Activated CD8-positive, alpha-beta memory T cell treated with anti-CD3 and anti-CD28 coated beads, Interleukin-2, amount 50 U/mL, for 4 hours (primary cell): ENCODE measurements at places on chromosomes 7 and 10.

- no peak for DNase-seq
Observed at GRCh38 chr10:36534471-36535002, 590.9 kb upstream of the ANKRD30A start.

GRCh38 chr7:38756521-38756920 is 125.3 kb upstream of the AMPH start:
- DNase-seq = no peak

DNA sequence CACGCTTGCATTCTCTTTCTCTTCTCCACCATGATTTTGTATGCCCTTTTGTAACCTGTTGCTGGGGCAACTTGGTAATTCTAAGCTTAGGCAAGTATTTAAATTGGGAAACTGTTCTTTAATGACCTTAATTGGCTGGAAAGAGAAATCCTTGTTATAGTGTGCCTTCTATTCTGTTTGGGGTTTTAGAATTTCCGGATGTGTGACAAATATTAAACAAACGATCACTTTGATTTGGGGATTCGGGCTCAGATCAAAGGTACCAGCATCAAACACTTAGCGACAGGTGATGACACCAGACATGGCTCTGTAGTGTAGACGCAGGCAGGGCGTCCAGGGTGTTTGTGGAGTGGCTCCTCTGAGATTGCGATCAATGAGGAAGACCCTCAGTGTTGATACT is 55.0 kb downstream of the RAB11FIP2 start:
- DNase-seq = no peak

DNA sequence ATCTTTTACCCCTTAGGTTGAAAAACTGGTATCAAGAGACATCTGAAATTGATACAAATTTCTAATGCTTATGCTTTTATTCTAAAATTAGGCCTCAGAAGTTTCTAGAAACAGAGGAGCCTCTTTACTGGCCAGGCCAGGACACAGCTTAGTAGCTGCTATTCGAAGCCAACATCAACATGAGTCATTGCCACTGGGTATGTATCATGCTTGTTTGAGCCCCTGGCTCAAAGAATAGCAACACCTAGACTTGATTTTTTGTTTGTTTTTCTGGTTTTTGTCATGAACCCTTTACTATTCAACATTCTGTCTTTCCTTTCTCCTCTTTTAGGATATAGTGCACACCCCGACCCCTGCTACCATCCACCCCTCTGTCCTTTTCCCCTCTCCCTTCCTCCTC is 90.9 kb upstream of the STK17A start:
- no peak for DNase-seq

DNA sequence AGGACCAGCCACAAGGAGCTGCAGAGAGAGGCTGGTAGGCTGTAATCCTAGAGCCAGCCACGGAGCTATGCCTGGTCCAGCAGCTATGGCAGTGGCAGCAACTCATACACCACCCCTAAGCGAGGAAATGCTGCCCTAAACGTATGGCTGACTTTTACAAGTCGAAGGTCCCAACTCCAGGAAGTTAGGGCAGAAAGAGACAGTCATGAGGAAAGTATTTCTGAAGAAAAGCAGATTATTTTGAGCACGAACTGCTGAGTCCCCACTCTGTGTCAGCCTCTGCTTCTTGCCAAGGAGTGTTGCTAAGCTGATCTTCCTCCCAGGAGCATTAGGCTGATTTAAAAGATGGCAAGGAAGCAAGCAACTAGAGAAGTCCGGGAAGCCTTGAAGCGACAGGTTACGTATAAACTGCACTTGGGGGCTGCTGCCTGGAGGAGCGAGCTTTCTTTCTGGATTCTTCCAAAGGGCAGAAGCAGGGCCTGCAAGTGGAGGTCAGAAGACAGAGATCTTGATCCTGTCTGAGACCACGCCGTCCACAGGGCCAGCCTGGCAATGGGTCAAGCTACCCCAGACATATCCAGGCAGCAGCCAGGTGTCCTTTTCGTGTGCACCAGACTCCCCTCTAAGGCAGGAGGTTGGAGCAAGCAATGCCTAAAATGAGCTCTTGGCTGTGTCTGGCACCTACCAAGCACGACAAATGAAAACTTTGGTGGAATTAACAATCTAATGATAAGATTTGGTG is 39.4 kb downstream of the PLXNA4 start:
- DNase-seq = no peak

DNA sequence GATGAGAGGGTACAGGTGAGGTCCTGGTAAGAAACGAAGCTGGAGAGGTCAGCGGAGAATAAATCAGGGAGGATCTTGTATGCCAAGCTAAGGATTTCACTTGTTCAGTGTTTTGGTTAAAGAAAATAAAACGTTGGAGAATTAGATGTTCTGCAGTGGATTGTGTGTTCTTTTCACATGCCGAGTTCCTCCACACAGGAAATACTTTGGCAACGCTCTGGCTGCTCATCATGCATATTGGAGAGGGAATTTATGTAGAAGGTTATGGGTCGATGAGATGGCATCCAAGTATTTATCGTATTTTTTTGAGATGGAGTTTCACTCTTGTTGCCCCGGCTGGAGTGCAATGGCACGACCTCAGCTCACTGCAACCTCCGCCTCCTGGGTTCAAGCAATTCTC is 11.0 kb downstream of the RPS24 start:
- DNase-seq = no peak

DNA sequence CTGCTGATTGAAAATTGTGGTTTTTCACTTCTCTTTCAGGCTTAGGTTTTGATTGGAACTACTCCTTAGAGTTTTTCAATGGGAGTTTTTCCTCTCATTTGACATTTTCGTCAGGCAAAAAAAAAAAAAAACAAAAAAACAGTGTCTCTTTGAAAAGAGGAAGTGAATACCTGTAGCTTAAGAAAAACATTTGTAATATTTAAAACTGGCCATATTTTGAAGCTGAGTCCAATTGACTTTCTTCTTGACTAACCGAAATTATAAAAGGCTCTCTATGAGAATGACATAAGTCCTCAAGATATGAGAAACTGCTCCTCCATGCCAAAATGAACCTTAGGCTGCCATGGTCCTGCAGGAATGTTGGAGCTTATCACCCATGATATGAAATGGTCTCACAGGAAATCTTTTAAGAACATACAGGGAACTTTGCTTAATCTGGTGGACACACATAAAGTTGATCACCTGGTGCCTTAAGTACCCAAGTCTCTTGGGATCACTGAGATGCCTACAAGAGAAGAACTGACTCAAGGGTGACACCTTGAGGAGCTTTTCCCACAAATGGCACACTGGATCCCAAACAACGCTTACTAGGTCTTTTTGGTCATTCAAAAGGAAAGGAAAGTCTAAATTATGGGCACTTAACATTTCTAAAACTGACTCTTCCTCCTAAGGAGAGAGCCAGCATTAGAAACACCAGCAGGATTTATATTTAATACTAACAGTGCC is 263.4 kb downstream of the CDC14C start:
- DNase-seq = no peak

DNA sequence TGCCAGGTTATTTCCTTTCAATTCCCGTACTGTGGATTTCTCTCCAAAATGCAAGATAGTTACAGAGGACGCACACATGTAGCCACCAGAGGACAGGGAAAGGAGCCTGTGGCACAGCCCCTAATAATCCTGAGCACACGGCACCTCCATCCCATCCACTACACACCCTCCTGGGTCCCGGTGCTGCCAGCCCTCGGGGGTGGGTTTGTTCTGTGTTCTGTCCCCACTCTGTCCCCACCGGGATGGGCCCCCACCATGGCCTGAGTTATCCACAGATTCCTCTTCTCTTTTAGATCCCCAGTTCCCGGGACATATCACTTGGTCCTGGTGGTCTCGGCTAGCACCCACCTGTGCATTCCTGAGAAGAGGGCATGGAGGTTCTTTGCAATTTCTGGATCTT is 196.9 kb upstream of the PPP2R2D start:
- no peak for DNase-seq

DNA sequence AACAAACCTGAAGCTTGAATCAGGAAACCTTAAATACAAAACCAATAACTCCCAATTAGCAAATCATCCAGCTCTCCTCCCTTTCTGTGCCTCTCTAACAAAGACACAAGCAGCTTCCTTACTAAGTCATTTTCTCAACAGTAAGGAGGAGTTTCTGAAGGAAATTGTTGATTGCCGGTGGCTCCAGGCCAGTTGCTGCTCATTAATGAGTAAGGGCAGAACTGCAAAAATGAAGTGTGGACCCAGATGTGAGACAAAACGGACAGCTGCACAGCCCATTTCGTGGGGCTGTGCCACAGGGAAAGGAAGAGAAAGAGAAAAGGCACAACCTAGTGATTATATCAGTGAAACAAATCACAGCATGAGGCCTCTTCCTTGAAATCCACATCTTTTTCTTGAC is 42.8 kb upstream of the RHOBTB1 start:
- DNase-seq = no peak

GRCh38 chr10:78634835-78635234 is 433.9 kb upstream of the ZMIZ1 start:
- DNase-seq = no peak

- DNase-seq = no peak
Observed at GRCh38 chr10:124047427-124048152, 45.8 kb downstream of the CHST15 start.

DNA sequence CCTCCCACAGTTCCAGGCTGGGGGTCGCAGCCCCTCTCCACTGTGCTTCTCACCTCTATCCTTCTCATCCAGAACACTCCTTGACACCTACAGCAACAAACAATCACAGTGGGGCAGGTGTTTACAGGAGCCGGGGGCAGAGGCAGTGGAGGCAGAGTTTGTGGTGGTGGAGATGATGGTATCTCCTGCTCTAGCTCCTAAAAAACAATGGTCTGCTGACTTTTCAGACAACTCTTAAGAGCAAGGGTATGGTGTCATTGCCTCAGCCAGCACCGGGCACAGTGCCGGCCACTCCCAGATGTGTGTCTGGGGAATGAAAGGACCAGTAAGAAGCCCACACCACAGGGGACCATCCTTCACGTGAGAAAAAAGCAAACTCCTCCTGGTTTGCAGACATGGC is 36.3 kb upstream of the ANTXRL start:
- DNase-seq = no peak

DNA sequence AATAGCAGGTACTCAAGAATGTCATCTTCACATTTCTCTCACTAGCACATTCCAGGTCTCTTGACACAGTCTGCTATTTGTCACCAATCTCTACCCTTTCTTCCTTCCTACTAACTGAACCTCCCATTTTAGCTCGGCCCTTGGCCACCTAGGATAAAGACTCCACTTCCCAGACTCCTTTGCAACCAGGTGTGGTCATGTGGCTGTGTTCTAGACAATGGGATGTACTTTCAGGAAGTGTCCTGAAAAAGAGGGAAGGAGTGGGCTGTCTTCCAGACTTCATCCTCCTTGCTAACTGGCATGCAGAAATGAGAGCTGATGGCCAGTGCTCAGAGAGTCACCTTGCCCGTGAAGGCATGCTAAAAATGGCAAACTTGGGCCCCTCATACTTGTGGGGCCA is 139.2 kb downstream of the AMPH start:
- no peak for DNase-seq

DNA sequence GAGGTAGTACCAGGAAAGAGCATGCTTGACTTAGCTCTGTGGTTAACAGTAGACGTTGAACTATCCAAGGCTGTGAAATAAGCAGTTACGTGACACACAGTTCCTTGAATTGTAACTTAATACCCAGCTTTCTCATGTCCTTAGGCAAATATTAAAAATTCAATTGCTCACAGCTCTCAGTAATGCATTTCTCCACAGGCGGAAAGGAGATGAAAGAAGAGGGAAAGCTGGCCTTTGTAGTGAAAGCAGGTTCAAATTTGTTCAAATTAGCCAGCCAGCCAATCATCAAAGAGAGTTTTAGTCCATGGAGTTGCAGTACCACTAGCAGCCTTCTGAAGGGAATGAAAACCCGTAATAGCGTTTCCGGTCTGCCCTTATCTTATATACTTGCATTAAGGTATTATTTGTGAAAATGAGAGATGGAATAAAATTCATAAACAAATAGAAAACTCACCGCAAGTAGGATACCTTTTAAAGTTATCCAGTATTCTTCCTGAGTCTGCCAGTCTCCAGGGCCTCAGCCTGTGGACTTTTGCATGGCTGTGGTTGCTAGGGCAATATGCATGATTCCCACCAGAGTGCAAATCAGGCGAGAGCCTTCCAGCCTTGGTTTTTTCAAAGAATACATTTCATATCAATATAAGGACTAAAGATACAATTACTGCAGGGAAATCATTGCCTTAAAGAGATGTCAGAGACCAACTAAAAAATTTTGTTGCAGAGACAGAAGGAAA is 795.5 kb downstream of the TNS3 start:
- DNase-seq = no peak

DNA sequence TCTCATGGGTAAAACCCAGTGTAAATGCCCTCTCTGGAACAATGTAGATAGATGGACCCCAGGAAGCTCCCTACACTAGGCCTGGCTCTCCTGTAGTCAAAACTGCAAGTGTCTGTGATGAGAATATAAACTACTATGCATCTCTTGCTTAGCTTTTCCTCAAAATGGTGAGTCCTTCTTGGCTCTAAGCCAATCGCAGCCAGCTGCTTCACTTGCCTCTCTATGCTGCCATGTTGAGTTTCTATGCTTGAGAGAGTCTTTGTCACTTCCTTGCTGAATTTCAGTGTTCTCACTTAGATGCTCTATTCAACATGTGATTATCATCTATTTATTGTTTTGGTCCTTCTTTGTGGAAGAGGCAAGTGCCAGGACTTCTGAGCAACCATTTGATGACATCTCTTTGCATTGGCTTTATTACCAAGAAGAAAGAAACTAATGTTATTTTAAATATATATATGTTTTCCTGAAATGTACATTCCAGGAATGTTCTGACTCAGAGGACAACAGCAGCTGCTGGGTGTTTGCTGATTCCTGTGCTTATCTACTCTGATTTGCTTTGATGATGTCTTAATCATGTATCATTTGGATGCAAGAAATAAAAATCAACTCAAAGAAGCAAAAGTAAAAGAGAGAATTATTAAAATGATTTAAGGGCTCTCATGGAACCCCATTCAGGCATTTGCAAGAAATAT is 16.6 kb downstream of the TAS2R40 start:
- DNase-seq = no peak

DNA sequence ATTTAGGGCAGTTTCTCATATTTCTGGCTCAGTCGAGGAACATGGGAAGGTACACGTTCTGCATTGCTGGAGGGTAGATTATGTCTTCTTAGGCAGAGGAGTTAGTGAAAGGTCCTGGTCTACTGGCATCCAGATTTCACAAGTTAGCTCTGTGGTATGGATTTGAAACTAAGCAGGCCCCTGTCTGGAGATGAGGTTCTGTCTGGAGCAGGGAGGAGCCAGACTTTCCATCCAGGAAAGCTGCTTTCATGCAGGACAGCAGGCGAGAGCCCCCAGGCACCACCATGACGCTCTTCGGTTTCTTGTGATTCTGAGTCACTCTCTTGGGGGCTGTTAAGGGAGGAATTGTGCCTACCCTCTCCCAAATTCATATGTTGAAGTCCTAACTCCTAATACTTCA is 184.3 kb downstream of the KIAA1217 start:
- no peak for DNase-seq

DNA sequence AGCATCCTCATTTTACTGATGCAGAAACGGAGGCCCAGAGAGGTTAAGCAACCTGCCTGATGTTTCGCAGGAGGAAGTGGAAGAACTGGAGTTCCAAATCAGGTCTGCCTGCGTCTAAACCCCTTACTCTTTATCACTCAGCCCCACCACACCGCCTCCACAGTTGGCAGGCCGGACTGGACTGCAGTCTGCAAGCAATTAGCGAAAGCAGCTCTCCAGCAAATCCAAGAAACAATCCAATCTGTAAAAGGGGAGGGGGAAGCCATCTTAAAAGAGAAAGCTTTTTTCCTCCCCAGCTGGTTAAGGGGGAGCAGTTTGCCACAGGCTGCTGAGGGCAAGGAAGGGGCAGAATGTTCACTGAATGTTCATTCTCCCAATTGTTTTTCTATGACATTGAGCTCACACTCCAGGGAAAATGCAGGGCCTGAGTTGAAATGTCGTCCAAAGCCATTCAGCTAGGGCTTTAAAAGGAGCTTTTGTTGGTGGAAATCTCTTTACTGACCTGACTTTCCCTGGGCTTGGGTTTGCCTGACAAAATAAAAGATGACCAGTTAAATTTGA is 350.1 kb downstream of the RNLS start:
- DNase-seq = no peak
